Prostate gland (tissue), 2 donors: ENCODE measurements at places on chromosomes 16 and 17. TPM values are rescaled to one million over a fixed set of nuclear protein-coding genes. Genes with fewer than 3 reads are reported as not detected.

- no peaks in the 10 kb centered on the region for H3K27me3 ChIP-seq
- DNase-seq: peak; percentile 60
- no peaks in the 10 kb centered on the region for H3K36me3 ChIP-seq
- H3K4me1 ChIP-seq: no peaks in the 10 kb centered on the region
Measured at GRCh38 chr16:81531419-81531821, 86.8 kb downstream of the CMIP start.

The SLC5A11 gene
- not detected for total RNA-seq

GRCh38 chr17:57651996-57652395 is 93.1 kb downstream of the CCDC182 start:
- no peak overlapping the region for H3K4me3 ChIP-seq
- no peak overlapping the region for H3K27ac ChIP-seq
- no peaks in the 10 kb centered on the region for H3K27me3 ChIP-seq
- no peaks in the 10 kb centered on the region for H3K4me1 ChIP-seq
- no peak for DNase-seq

DNA sequence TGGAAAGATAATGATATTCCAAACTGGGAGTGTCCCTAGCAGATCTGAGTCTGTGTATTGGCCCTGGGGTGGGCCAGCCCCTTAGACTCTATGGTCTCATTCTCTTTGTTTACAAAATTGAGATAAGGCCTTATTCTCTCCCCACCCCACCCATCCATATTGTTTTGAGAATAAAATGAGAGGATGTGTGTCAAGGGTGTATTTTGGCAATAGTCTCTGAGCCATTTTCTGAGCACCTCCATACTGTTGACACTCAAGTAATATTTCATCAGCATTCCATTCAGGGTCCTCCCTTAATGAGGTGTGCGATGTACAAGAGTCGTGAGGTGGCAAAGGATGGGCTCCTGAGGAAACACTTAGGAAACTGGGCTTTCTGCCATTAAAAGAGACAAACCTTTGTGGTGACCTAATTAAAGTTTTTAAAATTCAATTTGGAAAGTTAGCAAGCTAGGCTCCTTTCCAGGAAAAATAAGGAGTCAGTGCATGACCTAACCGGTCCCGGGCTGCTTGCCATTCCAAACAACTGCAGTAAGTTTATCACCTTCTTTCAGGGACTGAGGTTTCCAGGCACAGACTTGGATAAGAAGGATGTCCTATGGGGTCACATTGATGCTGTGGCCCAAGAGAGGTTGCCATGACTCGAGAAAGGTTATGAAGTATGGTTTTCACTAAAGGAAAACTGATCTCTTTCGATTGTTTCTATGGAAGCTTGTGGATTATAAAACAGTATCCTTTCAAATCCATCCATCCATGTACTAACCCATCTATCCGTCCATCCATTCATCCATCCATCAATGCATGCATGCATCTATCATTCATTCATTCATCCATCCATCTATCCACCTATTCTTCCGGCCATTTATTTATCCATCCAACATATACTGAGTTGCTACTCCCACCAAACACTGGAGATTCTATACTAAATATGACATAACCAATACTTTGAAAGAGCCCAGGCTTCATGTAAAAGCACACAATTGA is 443.3 kb downstream of the UTP18 start:
- H3K4me1 ChIP-seq: no peaks in the 10 kb centered on the region
- no peaks in the 10 kb centered on the region for H3K27me3 ChIP-seq
- no peak overlapping the region for H3K4me3 ChIP-seq
- no peak overlapping the region for H3K27ac ChIP-seq
- no peaks in the 10 kb centered on the region for H3K36me3 ChIP-seq
- peak; percentile 69 for DNase-seq

- H3K27ac ChIP-seq: no peak overlapping the region
- no peaks in the 10 kb centered on the region for H3K4me1 ChIP-seq
- H3K27me3 ChIP-seq: no peaks in the 10 kb centered on the region
- H3K4me3 ChIP-seq: no peak overlapping the region
Measured at GRCh38 chr16:28155293-28155692, 56.5 kb downstream of the XPO6 start.

- peak; percentile 70 for DNase-seq
- H3K4me3 ChIP-seq: no peak overlapping the region
- peak overlapping the region; percentile 7 for H3K27ac ChIP-seq
- H3K4me1 ChIP-seq: peaks cover 10% of the 10 kb centered on the region
- H3K36me3 ChIP-seq: peaks cover 4% of the 10 kb centered on the region
Measured at GRCh38 chr17:1511756-1512321, 4.6 kb downstream of the INPP5K start.

DNA sequence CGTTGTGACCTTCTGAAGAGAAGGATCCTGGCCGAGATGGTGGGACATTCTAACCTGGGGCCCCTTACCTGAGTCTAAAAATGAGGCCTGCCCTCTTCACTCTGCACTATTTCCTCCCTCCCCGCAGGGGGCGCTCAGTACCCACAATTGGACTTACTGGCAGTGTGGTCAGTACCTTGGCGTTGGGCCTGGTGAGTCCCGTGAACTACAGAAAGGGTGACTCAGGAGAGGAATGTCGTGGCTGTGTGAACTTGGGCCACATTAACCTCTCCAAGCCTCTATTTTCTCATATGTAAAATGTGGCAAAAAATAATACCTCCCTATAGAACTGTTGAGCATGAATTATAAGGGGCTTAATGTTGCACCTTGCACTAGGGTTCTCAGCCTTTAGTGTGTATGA is 3.9 kb downstream of the RSAD1 start:
- H3K27ac ChIP-seq: peak overlapping the region; percentile 76
- H3K27me3 ChIP-seq: no peaks in the 10 kb centered on the region
- DNase-seq: peak; percentile 95
- H3K36me3 ChIP-seq: no peaks in the 10 kb centered on the region
- H3K4me3 ChIP-seq: no peak overlapping the region

The MEOX1 gene
- 3.4 TPM for total RNA-seq

DNA sequence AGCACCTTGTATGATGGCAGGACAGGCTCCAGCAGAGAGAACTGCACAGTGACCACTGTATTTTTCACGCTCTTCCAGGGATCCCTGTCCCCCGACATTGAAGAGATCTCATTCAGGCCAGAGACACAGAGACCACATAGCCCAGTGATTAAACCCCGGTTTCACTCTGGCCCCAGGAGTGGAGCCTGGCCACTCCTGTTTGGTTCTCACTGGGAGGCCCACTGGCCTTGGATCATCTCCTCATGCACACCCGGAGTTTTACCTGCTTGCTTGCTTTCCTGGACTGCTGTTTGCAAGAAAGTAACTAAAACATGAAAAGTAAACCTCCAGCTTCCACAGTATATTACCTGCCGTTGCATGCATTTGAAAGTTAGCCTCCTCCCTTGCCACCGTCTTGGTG is 13.2 kb upstream of the CLEC18C start:
- peaks cover 6% of the 10 kb centered on the region for H3K36me3 ChIP-seq
- H3K27me3 ChIP-seq: no peaks in the 10 kb centered on the region
- no peak overlapping the region for H3K4me3 ChIP-seq
- peak; percentile 3 for DNase-seq
- H3K4me1 ChIP-seq: peaks cover 2% of the 10 kb centered on the region
- no peak overlapping the region for H3K27ac ChIP-seq

The TPSG1 gene
- not detected for total RNA-seq

DNA sequence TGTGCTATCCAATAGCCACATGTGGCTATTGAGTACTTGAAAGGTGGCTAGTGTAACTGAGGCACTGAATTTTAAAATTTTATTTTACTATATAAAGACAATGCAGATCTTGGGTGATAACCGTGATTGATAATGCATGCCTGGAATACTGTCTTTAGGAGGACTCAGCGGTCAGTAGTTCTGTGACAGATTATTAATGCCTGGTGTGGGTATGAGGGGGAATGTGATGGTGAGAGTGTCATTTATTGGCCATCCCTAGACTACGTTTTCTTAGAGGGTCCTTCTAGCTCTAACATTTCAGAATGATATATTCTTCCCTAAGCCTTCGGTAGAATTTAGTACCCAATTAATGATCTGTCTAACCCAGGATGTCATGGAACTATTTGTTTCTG is 157.6 kb downstream of the CPPED1 start:
- DNase-seq: no peak
- no peaks in the 10 kb centered on the region for H3K36me3 ChIP-seq
- H3K27ac ChIP-seq: no peak overlapping the region

GRCh38 chr16:1014771-1015495 is 33.4 kb downstream of the SOX8 start:
- no peaks in the 10 kb centered on the region for H3K36me3 ChIP-seq
- no peak overlapping the region for H3K27ac ChIP-seq
- no peak for DNase-seq
- H3K4me3 ChIP-seq: no peak overlapping the region
- H3K27me3 ChIP-seq: peaks cover 5% of the 10 kb centered on the region
- peaks cover 5% of the 10 kb centered on the region for H3K4me1 ChIP-seq

- H3K27ac ChIP-seq: no peak overlapping the region
- no peaks in the 10 kb centered on the region for H3K27me3 ChIP-seq
- no peak overlapping the region for H3K4me3 ChIP-seq
- no peaks in the 10 kb centered on the region for H3K36me3 ChIP-seq
- DNase-seq: no peak
Measured at GRCh38 chr16:61419791-61420190, 616.4 kb downstream of the CDH8 start.

The ITGAD gene
- total RNA-seq: not detected

The TBC1D28 gene
- 1.2 TPM for total RNA-seq

GRCh38 chr16:29680180-29680598 is 1.2 kb downstream of the QPRT start:
- H3K27me3 ChIP-seq: no peaks in the 10 kb centered on the region
- H3K27ac ChIP-seq: no peak overlapping the region
- no peak for DNase-seq
- H3K4me1 ChIP-seq: no peaks in the 10 kb centered on the region
- peak overlapping the region; percentile 13 for H3K4me3 ChIP-seq

The PRSS36 gene
- total RNA-seq: 4.7 TPM

GRCh38 chr17:82599674-82600661 is 48.3 kb downstream of the WDR45B start:
- H3K4me3 ChIP-seq: no peak overlapping the region
- no peaks in the 10 kb centered on the region for H3K27me3 ChIP-seq
- no peaks in the 10 kb centered on the region for H3K36me3 ChIP-seq
- H3K27ac ChIP-seq: no peak overlapping the region
- DNase-seq: no peak

DNA sequence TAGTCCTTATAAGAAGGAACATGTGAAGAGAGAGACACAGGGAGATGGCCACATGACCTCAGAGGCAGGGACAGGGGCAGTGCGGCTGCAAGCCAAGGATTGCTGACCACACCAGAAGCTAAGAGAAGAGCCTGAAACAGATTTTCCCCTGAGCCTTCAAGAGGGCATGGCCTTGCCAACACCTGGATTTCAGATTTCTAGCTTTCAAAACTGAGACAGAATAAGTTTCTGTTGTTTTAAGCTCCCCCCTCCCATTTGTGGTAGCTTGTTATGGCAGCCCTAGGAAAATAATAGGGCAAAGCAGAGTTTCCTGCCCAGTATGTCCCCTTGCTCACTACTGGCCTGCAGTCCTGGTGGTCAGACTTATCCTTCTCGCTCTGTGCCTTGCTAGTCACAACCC is 204.5 kb downstream of the CCDC182 start:
- H3K27ac ChIP-seq: no peak overlapping the region
- H3K27me3 ChIP-seq: no peaks in the 10 kb centered on the region
- H3K4me1 ChIP-seq: peaks cover 4% of the 10 kb centered on the region
- H3K4me3 ChIP-seq: no peak overlapping the region

The KRTAP2-1 gene
- not detected for total RNA-seq

The RHOT2 gene
- 169 TPM for total RNA-seq

GRCh38 chr17:81200695-81201580 is 21.8 kb downstream of the CEP131 start:
- H3K4me3 ChIP-seq: no peak overlapping the region
- H3K27ac ChIP-seq: no peak overlapping the region
- peak; percentile 66 for DNase-seq
- no peaks in the 10 kb centered on the region for H3K36me3 ChIP-seq
- H3K4me1 ChIP-seq: no peaks in the 10 kb centered on the region
- H3K27me3 ChIP-seq: no peaks in the 10 kb centered on the region

DNA sequence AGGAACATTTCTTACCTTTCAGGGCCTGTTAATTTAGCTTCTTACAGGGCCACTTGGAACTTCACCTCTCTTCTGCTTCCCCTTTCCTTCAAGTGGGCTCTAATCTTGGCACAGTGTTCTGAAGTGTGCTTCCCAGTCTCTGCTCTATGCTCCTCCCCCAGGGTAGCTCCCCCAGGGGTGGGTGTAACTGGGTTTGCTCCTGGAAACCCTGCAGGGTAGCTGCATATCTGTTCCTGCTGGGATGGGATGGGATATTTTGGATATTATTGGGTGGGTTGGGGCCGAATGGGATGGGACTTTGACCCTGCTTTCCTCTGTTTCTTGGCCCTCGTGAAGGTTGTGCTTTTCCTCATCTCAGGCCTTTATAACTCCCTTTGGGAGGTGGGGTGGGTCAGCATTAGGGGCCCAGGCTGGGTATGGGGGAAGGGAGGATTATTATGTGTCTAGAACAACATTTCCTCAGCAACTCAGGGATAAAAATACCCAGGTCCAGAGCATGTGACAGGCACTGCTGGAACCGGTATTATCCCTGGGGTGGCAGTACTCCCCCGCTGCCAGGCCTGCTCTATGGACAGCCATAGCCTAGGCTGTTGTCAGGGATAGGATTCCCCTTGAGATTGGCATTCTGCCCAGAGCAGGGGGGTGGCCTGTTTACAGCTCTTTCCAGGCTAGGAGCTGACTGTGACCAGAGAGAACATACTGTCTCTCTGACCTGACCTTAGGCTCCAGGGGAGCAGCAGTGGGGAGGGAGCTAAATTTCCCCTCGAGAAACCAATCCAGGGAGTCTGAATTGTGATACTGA is 5.0 kb downstream of the NFE2L1 start:
- H3K27ac ChIP-seq: peak overlapping the region; percentile 98
- H3K36me3 ChIP-seq: peaks cover 21% of the 10 kb centered on the region
- peaks cover 43% of the 10 kb centered on the region for H3K4me1 ChIP-seq
- no peak overlapping the region for H3K4me3 ChIP-seq
- peak; percentile 20 for DNase-seq

GRCh38 chr17:49362723-49363117 is 670 bp upstream of the ZNF652 start:
- H3K27me3 ChIP-seq: no peaks in the 10 kb centered on the region

The TOP2A gene
- 3.1 TPM for total RNA-seq

The G6PC1 gene
- not detected for total RNA-seq

GRCh38 chr17:9928601-9929333 is 23.7 kb upstream of the RCVRN start:
- H3K4me1 ChIP-seq: no peaks in the 10 kb centered on the region
- H3K36me3 ChIP-seq: no peaks in the 10 kb centered on the region
- no peaks in the 10 kb centered on the region for H3K27me3 ChIP-seq
- H3K27ac ChIP-seq: no peak overlapping the region

DNA sequence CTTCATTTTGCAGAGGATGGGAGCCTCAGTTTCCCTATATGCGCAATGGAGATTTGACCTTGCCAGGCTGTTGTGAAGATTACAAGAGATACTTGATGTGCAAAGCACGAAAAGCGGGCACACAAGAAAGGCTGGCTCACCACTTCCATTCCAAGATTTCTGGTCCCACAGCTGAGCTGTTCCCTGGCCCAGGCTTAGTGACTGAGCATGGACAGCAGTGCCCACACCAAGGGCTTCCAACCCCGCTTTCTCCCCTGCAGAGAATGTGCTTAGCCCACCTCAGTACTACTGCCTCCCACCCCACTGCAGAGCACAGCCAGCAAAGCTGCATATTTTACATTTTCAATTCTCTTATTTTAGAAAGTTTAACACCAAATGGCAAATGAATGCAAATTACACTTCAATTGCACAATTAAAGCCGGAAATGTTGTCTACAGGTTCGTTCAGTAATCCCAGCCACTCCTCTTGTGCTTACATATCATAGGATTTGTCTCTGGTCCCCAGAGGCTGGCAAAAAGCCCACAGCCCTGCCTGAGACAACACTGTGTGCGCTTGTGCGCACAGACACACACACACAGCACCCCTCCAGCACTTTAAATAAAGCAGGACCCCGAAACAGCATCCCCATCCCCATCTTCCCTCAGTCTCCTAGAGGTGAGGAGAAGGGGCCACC is 51.8 kb downstream of the VAC14 start:
- H3K27me3 ChIP-seq: no peaks in the 10 kb centered on the region
- no peak overlapping the region for H3K4me3 ChIP-seq
- peak; percentile 60 for DNase-seq
